NCI-H460 (cell line): ENCODE measurements at places on chromosomes 5 and 9.

DNA sequence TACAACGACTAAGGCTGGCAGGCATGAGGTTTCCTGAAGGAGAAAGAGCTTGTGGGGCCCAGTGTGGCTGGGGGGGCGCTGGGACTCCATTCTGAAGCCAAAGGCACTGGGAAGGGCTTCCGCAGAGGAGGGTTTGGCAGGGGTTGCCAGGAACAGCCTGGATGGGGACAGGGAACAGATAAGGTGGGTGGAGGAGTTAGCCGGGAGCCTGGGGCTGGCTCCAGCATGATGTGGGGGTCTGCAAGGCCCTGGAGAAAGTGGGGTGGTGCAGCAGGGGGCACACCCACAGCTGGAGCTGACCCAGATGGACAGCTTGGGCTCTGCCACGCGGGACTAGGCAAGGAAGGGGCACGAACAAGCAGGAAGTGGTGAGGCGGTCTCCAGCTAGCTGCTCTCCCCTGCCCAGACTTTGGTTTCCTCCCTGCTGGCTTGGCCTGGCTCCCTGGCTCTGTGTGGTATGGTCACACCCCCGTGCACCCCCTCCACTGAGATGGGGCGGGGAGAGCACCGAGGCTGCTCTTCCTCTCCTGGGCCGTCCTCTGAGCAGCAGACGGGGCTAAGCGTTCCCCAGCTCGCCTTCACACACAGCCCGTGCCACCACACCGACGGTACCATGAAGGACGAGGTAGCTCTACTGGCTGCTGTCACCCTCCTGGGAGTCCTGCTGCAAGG, at the start of gene LTC4S:
Gene LTC4S (plus strand): TSS at position 519 of the 672 bp plus-strand sequence. CDS start 95 bp downstream, at position 614.
- DNase-seq, result no peak

DNA sequence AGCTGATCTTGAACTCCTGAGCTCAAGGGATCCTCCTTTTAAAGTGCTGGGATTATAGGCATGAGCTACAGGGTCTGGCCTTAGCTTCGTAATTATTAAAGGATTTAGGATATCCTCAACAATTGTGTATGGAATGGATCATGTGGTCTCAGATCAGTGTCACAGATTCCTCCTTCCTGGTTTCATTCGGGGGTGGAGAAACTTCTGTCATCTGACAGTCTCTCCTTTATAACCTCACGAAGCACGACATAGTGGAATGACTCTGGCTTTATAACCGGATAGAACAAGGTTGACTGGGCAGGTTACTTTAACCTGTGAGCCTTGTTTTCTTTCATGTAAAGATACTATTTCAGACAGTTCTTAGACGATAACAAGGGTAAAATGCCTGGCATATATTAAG, 4.4 kb upstream of the GNG10 start:
- DNase-seq, result no peak

DNA sequence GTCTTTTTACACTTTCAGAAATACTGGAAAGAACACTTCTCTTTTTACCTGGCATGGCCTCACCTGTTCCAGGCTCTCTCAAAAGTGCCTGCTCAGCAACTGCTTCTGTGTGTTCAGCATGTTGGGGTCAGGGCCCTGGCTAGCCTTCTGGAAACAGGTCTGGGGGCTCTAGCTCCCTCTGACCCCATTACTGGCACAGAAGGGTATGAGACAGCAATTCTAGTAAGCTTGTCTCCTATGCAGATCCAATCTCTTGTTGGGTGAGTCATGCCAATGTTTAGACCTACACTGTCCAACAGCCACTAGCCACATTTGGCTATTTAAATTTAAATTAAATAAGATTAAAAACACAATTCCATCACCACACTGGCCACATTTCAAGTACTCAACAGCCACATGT, 80.8 kb downstream of the MAPKAP1 start:
- no peak for DNase-seq

DNA sequence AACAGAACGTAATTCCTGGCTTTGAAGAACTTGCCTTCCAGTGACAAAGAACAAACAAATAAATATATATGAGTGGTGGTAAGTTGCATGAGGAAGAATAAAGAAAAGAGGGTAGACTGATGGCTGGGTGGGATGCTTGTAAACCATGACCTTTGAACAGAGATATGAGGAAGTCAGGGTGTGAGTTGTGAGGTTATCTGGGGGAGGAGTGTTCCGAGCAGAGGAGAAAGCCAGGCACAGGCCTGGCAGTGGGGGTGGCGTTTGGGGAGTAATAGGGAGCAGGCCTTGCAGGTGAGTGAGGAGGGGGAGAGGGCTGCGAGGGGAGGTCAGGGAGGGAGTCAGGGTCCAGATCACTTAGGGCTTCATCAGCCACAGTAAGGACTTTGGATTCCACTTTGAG, 213.4 kb downstream of the PTTG1 start:
- no peak for DNase-seq

- DNase-seq, result no peak
Measured at GRCh38 chr9:21294904-21295538, 10.1 kb downstream of the IFNA5 start.
